ENCODE measurements at places on chromosomes 3 and 15.

DNA sequence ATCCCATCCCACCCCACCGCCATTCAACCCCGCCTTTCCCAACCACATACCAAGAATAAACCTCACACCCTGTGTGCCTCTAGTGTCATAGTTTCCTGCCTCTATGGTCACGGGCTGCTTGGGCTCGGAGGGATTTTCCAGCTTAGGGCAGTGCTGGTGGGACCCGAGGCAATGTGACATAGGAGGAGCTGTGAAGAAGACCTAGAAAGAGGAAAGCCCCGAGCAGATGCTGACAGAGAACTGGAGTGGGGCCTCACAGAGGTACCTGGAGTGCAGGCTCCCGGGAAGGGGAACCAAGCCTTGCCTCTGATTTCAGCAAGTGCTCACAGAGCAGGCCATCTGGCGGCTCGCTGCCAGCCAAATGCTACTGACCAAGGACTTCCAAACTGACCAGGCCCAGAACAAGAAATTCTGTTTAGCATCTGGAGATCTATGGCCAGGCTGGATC lies 27.5 kb downstream of the BHLHE40 start:
- no peak for DNase-seq

GRCh38 chr3:42476225-42477125 lies 26.0 kb upstream of the VIPR1 start:
- DNase-seq: no peak

DNA sequence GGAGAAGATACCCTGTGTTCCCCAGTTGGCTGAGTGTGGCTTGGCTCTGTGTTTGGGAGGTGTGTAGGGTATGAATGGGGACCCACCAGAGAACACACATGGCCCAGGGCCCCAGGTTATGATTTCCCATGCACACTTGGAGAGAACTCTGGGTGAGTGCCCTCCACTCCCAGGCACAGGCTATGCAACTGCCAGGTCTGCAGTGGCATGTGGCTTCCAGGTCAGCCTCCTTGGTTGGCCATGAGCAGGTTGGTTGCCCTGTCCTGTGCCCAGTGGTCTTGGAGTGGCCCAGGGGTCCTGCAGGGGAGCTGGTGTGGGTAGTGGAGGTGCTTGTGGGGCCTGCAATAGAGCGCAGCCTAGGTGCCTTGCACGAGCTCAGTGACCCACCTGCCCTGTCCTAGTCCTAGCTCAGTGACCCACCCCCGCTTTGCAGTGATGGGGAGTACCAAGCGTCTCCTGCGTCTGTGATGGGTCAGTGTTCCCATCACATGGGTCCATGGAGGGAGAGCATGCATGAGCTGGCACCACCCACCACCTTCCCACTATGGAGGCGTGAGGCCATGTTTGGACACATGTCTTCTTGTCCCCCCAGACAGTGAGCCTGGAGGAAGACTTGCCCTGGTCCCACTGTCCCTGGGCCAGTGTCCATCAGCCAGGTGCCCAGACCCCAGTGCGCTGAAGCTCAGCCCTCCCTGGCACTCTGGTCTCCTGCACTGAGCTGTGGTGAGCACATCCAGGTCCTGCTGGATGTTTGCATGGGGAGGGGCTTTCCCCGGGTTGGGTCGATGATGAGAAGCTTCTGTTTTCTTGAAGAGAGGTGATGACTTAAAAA lies 217.3 kb downstream of the SNRPN start:
- no peak for DNase-seq

DNA sequence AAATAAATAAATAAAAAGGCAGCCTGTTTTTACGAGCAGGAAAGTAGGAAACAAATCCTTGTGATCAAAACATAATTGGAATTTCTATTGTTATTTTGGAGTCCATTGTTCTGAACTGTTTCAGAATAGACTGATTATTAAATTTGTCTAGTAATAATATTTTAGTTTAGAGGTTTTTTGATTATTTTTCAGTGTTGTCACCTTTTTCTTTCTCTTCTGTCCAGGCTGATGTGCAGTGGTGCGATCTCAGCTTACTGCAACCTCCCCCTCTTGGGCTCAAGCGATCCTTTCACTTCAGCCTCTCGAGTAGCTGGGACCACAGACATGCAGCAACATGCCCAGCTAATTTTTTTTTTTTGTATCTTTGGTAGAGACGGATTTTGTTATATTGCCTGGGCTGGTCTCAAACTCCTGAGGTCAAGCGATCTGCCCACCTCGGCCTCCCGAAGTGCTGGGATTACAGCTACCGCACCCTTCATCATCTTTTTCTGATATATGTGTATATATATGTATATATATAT lies 38.0 kb downstream of the KAT2B start:
- DNase-seq: no peak

- no peak for DNase-seq
Observed at GRCh38 chr3:167899093-167899492, 163.6 kb downstream of the SERPINI1 start.

- DNase-seq: no peak
Observed at GRCh38 chr3:152293347-152294006, 24.7 kb downstream of the MBNL1 start.

GRCh38 chr3:139846729-139847128 lies 88.3 kb upstream of the CLSTN2 start:
- no peak for DNase-seq

- no peak for DNase-seq
Observed at GRCh38 chr3:65864357-65864904, 174.3 kb downstream of the MAGI1 start.

GRCh38 chr15:38530113-38530512 lies 34.5 kb downstream of the RASGRP1 start:
- no peak for DNase-seq

DNA sequence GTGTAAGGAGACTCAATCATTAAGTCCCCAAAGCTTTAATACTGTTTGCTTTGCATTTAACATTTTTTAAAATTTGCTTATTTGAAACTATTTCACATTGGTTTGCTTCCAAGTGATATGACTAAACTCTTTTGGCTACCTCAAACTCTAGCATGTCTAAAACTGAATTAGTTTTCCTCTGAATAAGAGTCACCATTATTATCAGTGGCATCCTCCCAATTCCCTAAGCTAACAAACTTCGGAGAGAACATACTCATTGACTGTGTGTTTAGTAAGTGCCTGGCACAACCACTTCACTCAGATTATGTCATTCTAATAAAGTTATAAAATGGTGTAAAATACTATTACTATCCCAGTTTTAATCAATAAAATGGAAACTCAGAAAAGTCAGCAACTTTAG lies 21.9 kb downstream of the ATOSA start:
- DNase-seq: no peak

DNA sequence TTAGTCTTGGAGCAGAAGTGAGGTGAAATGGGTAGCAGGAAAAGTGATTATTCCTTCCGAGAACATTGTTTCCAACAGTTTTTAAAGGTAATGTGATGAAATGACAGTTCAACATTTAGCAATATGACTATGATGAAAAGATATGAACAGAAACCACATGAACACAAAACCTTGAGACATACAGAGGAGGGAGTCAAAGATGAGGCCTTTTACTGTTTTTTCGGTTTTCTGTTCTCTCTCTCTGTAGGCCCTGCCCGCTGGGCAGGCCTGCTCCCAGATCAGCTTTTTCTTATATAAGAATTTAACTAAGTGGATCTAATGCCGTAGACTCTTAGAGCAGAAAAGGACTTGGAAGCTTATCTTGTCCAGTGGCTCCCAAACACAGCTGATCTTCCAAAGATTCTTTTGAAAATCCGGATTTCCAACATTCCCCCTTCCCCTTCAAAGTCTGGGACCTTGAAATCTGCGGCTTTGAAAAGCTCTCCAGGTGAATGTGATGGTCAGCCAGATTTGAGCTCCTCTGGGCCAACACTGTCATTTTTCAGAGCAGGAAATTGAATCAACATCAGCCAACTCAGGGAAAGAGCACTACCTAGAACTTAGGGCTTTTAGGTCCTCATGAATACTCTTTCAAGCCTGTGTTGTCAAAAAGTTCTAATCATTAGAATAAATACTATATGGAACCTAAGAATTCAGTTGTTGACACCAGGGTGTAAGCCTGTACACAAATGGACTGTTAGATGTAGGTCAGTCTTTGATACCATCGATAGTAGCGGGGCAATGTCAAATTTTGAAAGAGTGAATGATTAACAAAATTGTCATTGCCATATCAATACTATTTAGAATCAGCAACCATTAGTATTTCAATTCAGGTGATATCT lies 372.7 kb downstream of the SHQ1 start:
- DNase-seq: no peak

DNA sequence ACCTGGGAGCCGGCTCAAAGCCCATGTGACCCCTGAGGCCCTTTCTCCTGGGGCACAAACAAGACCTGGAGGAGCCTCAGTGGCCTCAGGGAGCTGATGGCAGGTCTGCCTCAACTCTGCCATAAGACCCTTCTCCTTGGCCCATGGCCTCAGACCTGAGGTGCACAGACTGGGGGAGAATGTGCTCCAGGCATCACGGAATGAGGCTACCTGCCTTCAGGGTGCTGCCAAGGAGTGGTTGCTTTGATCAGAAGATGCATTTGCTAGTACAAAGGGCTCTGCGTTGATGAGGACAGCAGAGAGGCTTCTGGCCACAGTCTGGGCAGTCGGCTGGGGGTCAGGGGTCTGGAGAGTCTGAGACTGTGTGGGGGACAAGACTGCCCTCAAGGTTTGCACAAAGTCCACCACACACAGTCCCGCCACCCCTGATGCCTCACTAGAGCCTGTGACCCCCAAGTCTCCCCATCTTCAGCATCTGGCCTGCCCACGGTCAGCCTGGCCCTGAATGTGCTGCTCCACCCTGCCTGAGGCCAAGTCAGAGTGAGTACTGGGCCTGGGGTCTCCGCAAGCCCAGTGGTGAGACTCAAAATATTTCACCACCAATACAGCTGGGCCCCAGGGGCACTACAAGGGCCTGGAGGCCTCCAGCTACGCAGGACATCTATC lies 26.6 kb downstream of the ALDH1L1 start:
- no peak for DNase-seq

DNA sequence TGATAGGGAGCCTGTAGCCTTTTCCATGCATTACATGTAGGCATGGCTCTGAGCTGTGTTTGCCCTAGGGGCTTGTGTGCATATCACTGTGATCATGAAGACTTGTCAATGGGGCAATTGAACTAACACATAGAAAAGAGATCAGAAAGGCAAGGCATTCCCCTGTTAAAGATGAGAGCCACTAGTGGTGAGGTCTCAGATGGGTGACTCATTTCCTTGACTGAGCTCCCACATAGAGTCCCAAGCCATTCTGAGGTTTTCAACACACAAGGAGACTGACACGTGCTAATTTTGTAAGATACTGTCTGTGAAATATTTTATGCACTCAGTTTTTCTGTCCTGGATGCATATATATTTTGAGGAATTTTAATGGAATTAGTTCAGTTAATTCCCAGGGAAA lies 53.8 kb downstream of the SAMMSON start:
- DNase-seq: no peak

GRCh38 chr15:70274255-70274880 lies 176.7 kb upstream of the TLE3 start:
- DNase-seq: peak; percentile 24

DNA sequence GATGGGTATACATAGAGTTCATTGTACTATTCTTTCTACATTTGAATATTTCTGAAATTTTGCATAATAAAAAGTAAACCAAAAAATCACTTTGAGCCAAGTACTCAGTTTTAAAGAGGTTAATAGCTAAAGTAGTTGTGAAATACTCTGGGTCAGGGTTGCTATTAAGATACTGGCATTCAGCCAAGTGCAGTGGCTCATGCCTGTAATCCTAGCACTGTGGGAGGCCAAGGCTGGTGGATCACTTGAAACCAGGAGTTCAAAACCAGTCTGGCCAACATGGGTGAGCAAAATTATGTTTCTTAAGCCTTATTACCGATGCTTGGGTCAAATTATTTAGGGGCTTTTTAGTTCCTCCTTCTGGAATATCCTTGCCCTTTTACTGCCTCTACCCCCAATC lies 122.0 kb upstream of the MELTF start:
- DNase-seq: no peak

DNA sequence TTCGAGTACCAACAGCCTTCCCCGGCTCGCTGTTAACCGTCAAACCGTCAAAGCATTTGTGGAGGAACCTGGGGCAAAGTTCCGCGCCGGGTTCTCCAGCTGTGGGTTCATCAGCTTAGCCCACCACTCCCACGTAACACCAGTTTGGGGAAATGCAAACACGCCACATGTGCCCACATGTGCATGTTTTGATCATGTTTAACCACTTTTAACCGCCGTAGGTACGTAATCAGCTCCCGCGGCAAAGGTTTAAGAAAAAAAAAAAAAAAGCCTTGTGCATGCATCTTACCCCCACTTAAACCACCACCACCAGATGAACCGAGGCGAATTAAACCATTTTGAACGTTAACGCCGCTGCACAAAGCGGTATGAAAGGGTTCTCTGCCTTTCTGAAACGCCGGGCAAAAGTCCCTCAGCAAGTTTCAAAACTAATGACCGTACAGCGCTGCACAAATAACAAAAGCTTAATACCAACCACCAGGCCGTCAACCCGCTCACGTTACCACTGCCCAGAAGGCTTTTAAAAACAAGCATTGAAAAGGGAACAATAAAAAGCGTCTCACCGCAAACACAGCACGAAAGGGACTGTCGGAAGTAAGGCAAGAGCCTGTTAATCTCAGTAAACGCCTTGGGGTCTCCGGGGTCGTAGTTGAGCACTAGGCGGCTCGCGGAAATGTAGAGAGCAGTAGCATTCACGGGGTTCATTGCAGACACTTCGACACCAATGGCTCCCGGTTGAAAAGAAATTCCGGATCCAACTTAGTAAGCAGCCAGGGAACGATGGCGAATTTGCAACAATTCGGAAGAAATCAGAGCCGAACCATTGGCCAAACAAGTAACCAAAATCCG lies 1.5 kb downstream of the MSL2 start:
- DNase-seq: peak; percentile 20

DNA sequence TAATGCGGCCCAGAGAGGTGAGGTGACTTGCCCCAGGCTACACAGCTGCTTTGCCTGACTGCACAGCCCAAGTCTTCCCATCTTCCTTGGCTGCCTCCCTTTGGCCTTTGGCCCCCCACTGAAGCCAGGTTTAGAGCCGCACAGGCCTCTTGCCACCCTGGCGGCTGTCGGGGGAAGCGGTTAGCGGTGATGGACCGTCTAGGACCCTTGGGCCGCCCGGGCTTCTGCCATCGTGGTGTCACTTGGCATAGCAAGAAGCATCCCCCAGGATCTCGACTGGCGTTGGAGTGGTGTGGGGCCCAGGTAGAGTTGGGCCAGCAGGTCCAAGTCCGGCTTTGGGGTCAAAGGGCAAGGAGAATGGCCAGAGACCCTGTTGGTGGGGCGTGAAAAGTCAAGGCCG lies 61.0 kb downstream of the LINGO1 start:
- DNase-seq: no peak

DNA sequence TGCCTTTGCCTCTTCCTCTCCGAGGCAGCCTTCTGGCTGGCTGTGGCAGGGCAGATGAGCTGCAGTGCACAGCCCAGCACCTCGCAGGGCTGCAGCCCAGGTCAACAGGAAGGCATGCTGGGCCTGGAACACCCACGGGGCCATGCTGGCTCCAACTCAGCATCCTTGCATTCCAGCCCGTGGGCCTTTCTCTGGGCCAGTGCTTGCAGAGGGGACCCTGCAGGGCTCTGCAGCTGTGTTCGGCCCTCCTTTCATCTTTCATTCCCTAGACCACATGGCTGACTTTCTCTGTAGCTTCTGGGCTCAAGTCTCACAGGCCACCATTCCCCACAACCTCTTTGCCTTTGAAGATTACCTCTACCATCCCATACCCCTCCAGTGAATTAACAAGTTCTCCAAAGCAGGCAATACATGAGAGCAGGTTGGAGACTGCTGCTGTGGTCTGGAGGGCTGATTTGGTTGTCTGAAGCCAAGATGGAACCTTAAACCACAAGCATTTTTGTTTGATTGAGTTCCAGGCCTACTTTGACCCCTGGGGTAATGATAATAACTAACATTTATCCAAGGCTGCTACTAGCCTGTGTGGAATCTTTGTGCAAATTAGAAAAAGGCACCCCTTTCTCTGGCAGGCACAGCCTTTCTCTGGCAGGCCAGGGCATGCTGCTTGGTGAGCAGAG lies 5.9 kb downstream of the FAM131A start:
- no peak for DNase-seq

- no peak for DNase-seq
Observed at GRCh38 chr3:133364704-133365103, 35.2 kb upstream of the BFSP2 start.

Measured in kidney capillary endothelial cell (primary cell).